Stimulated activated CD8-positive, alpha-beta memory T cell treated with anti-CD3 and anti-CD28 coated beads, Interleukin-4, amount 100 ng/mL, for 1 hour (primary cell): ENCODE measurements at places on chromosomes 5 and 9.

- DNase-seq, result no peak
Observed at GRCh38 chr5:112604732-112605630, 132.7 kb upstream of the APC start.

DNA sequence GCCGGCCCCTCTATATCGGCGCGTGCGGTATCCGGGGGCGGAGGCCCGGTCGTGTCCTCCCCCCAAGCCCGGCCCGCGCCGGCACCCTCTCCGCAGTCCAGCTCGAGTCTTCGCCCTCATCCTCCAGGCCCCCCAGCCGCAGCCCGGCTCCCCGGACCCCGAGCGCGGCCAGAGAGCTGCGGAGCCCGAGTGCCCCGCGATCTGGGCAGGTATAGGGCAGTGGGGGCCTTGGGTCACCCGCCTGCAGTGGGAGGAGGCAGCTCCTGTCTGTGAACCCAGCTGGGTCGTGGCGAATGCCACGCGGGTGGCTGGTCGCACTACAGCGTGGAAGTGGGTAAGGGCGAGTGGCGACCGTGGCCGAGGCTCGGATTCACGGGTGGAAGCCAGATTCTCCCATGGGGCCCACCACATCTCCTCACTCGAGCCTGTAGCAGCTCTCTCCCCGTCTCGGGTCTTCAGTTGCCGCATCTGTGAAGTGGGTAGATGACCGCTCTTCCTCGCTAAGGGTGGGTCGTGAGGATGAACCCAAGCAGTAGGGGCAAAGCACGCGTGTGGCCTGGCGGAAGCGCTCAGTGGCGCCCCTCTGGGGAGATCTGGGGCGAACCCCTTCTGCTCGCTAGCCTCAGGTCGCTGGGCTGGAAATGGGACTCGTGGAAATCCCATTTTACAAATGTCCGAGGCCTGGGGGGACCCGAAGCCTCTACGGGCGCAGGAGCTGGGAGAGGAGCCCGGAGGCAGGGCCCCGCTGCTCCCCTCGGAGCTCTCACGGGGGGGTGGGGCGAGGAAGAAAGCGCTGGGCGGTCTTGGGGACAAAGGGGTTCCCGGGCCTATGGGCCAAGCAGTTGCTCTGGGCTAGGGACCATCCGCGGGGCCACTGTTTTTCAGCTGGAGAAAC is 1.9 kb downstream of the NR5A1 start:
- no peak for DNase-seq

GRCh38 chr5:108814551-108814950 is 66.9 kb downstream of the FER start:
- no peak for DNase-seq

- DNase-seq, result no peak
Observed at GRCh38 chr9:116951588-116952435, 264.7 kb downstream of the TRIM32 start.

GRCh38 chr5:80463269-80463668 is 24.6 kb upstream of the FAM151B start:
- no peak for DNase-seq

GRCh38 chr5:57839437-57840079 is 356.9 kb upstream of the ACTBL2 start:
- DNase-seq, result no peak

DNA sequence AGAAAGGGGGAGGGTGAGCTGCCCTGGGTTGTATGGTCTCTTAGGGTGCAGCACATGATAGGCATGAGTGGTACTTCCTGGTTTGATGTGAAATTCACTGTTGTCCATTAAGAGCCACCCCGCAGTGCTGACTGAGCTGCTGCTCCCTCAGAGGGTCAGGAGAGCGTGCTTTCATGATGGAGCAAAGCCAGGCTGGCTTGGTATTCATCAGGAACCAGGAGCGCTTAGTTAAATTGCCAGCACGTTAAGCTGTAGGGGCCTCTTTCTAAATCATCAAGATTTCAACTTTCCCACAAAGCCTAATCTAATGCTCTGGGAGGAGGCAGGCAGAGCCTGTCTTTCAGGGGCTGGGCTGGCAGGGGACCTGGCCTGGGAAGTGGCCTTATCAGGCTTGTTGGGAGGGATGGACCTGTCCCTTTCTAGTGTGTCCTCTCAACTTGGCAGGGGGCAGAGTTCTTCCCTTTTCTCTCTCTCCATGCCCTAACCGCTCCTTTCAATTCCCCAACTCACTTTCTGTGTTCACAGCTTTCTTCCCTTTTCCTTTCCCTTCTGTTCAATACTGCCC is 7.9 kb downstream of the CYSTM1 start:
- DNase-seq, result no peak

DNA sequence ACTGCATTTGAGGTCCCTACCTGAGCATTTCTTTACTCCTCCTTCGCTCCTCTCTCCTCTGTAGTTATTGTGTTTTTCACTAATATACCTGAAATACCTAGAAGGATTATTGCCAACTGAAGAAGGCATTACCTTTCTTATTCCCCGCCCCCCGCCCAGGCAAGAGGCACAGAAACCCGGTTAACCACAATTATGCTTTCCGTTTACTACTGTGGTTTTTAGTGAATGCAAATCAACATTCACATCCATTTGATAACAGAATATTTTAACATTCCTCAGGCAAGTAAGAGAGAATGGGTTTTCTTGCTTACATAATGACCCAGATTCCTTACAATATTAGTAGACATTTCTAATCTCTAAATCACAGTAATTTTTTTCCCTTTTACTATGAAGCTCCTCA is 136.9 kb downstream of the PCSK5 start:
- DNase-seq, result no peak

DNA sequence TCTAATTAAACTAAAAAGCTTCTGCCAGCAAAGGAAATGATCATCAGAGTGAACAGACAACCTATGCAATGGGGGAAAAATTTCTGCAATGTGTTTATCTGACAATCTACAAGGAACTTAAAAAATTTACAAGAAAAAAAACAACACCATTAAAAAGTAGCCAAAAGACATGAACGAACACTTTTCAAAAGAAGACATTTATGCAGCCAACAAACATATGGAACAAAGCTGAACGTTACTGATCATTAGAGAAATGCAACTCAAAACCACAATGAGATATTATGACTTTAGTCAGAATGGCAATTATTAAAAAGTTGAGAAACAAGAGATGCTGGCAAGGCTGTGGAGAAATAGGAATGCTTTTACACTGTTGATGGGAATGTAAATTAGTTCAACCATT is 530.4 kb upstream of the DAB2 start:
- DNase-seq, result no peak

DNA sequence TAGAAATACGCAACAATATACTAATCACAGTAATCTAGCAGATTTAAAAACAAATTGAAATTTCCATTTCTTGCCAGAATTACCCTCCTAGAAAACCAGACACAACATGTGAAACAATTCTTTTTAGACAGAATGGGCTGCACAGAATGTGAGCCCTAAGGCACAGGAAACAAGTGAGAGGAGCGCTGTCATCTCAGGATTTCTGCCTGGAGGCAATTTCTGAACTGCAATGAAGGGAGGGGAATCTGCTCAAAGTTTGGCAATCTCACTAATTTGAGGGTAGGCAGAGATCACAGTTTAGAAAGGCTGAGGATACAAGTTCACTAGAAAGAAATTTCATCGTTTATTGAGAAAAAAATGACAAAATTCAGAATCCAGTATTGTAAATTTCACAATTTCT is 70.3 kb downstream of the INIP start:
- DNase-seq, result no peak
